ENCODE measurements at places on chromosomes 4 and X. TPM values are rescaled to one million over a fixed set of nuclear protein-coding genes. Genes with fewer than 3 reads are reported as not detected.

- DNase-seq: no peak
Measured at GRCh38 chr4:26131711-26132110, 189.1 kb upstream of the RBPJ start.

DNA sequence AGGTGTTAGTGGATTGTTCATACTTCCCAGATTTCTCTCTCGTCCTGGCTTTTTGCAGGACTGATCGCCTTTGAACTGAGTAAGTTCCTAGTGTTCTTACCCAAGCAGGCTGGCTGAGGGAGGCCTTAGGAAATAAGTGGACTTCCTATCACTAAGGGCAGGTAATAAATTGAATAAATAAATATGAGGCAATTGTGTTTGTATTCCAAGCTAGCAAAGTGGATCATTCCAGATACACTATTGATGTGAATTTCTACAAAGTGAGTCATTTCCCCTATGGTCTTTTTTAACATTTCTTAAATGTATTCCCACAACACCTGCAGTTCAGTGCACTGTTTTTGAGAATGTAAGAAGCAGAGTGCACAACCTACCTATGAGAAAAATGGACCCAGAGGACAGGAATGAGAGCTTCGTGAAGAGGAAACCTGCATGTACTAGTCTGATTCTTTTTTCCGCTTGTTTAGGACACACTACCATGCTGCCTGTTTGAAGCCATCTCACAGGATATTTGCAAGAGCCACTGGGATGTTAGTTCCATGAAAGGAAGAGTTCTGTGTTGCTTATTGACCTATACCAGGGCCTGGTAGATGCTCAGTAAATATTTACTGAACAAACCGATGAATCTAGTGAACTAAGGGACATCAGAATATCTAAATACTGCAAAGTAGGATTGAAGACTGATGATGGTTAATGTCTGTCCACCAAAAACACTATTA lies 29.0 kb upstream of the SMAD1 start:
- no peak for DNase-seq

- peak; percentile 45 for DNase-seq
Measured at GRCh38 chr4:150145090-150145945, 67.1 kb downstream of the DCLK2 start.

CTAG1B gene
- not detected for total RNA-seq

FREM3 gene
- total RNA-seq: not detected

DNA sequence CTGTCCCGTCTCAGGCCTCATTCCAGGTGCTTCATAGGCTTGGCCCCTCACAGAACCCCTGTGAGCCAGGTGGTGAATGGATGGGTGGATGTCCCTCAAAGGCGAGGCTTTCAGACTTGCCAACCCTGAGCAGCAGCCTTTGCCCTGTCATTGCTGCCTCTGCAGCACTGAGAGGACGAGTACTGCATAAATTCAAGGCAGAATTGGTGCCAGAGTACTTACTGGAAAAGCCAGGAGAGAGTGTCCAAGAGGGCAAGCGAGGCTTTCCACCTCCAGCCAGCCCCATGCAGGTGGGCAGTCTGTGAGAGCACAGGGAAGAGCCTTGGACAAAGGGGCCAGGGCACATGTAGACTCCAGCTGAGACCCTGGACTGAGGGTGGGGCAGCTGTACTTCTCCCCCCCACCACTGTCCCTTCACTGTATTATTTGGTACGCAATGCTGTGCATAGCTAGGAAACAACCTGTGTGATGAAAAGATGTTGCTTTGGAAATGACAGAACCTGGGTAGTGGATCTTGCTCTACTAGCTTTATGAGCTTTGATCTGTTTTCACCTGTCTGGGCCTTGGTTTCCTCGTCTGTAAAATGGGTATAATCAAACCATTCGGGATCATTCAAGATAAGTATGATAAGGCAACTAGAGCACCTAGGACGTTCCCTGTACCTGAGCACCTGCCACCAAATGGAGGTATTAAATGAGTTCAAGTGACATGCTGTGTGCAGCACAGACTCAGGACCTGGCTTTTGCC lies 224.9 kb upstream of the PSAPL1 start:
- DNase-seq: no peak

GRCh38 chr4:154349829-154350228 lies 141.8 kb downstream of the DCHS2 start:
- no peak for DNase-seq

- no peak for DNase-seq
Measured at GRCh38 chrX:120774606-120775005, 101.1 kb downstream of the CT47B1 start.

IL1RAPL2 gene
- not detected for total RNA-seq

ARHGAP24 gene
- 24.0 TPM for total RNA-seq

DNA sequence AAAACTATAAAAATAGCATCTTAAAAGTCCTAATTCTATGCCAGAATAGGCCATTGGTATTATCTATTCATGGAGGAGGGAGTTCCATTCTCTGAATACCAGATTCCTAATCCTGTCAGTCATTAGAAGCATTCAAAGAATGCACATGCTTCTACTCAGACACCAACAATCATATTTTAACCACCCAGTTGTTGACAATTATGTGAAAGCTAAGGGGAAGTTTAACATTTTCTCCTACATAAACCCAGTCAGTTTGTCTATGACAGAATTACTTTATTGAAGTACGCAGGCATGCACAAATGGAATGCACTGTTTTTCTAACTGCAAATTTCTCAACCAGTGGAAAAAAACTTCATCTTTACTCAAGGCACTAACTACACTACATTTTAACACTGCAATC lies 69.6 kb upstream of the MTNR1A start:
- DNase-seq: peak; percentile 87

GRCh38 chr4:88998001-88998400 lies 59.0 kb downstream of the FAM13A start:
- DNase-seq: no peak

DNA sequence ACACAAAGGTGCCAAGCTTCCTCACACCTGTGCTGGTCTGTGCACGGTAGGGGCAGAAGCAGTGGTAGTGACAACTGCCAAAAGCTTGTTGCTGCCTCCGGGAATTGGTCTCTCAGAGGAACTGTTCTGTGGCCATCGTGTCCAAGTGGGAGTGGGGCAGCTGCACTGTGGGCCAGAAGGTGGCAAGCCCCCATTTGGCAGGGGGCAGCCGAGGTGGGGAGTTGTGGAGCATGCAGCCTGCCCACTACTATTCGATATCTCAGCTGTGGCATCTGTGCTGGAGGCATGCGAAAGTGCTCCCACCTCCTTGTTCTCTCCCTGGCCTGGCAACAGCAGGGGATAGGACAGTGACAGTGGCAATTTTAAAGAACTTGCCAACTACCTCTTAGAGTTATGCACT lies 192.8 kb downstream of the TBX22 start:
- DNase-seq: no peak

TKTL2 gene
- total RNA-seq: not detected

- peak; percentile 44 for DNase-seq
Measured at GRCh38 chr4:17468619-17469221, 43.2 kb downstream of the QDPR start.

RAB41 gene
- not detected for total RNA-seq

- no peak for DNase-seq
Measured at GRCh38 chr4:112521123-112522023, 5.4 kb upstream of the NEUROG2 start.

DNA sequence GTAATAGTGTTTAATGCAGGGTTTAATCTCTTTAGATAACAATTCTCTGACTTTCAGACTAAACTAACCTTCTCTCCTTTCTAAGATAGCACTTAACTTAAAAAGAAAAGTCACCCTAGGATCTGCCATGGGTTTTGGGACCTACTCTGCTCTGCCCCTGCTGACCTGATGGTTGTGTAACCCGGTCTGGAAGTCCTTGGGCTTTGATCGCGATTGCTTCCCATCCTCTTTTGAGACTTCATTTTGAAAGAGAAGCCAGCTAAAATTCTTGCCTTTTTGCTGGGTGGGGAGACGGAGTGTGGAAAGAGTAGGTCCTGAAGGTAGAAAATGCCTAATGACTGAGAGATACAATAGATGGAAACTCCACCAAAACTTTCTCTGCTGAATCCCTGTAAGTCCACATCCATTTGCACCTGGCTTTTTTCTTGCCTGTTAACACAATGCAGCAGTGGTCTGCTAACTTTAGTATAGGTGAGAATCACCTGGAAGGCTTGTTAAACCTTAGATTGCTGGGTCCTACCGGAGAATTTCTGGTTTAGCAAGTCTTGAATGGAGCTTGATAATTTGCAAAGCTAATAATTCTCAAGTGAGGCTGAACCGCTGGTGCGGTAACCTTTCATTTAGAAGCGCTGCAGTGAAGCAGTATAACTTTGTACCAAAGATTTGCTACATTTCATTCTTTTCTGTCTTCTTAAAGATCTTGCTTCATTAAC lies 45.6 kb upstream of the CCSER1 start:
- DNase-seq: no peak

- DNase-seq: peak; percentile 92
Measured at GRCh38 chr4:189202182-189202868, 738.3 kb upstream of the FRG1 start.
